ENCODE measurements at places on chromosomes 1 and 21.

GRCh38 chr1:57086154-57086553 lies 120.3 kb upstream of the C8B start:
- no peak for DNase-seq

- DNase-seq = no peak
These were observed 35.7 kb upstream of the GPR88 start for GRCh38 chr1:100502052-100502792.

- DNase-seq = no peak
These were observed 67.3 kb upstream of the BCL10 start for GRCh38 chr1:85343612-85344255.

- no peak for DNase-seq
These were observed 384.6 kb downstream of the PLPP3 start for GRCh38 chr1:56194701-56195300.

- no peak for DNase-seq
These were observed 21.3 kb downstream of the COL6A2 start for GRCh38 chr21:46119144-46119636.

GRCh38 chr1:204649721-204650521 lies 35.6 kb downstream of the LRRN2 start:
- DNase-seq = no peak

GRCh38 chr1:30511106-30511505 lies 212.3 kb downstream of the MATN1 start:
- DNase-seq = no peak

GRCh38 chr1:194640322-194640721 lies 1453.9 kb upstream of the B3GALT2 start:
- no peak for DNase-seq

GRCh38 chr1:168830562-168830961 lies 101.6 kb upstream of the DPT start:
- DNase-seq = no peak
